Mammary epithelial cell (primary cell): ENCODE measurements at places on chromosomes 16 and 17.

DNA sequence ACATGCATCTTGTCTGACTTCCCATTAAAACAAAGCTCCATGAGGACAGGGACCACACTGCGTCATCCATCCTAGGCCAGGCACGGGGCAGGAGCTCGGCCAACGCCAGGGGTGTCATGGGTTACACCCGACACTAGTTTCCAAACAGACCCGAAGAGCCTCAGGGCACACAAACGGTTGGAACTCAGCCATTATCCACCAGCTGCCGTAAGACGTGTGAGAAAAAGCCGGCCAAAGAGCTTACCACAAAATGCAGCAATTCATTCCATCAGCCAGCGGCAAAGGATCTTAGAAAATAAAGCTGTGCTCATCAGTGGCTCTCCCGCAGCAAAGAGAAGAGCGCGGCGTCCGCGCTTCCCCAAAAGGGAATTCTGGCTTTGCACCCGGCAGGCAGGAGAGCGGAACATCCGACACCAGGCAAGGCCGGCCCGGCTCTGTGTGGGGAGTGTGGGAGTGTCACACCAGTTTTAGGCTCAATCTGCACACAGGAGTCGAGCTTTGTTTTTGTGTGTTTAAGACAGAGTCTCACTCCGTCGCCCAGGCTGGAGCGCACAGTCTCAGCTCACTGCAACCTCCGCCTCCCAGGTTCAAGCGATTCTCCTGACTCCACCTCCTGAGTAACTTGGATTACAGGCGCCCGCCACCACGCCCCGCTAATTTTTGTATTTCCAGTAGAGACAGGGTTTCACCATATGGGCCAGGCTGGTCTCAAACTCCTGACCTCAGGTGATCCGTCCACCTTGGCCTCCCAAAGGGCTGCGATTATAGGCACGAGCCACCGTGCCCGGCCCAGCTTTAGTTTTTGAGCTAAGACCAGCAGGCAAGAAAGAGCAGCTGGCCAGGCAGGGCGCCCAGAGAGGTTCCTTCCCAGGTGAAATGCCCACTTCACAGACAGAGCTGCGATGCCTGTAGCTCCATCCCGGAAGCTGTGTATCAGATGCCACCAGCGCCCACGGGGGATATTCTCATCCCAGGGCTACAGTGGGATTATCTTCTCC lies 1.5 kb downstream of the SLC38A8 start:
- DNase-seq: peak; percentile 47

DNA sequence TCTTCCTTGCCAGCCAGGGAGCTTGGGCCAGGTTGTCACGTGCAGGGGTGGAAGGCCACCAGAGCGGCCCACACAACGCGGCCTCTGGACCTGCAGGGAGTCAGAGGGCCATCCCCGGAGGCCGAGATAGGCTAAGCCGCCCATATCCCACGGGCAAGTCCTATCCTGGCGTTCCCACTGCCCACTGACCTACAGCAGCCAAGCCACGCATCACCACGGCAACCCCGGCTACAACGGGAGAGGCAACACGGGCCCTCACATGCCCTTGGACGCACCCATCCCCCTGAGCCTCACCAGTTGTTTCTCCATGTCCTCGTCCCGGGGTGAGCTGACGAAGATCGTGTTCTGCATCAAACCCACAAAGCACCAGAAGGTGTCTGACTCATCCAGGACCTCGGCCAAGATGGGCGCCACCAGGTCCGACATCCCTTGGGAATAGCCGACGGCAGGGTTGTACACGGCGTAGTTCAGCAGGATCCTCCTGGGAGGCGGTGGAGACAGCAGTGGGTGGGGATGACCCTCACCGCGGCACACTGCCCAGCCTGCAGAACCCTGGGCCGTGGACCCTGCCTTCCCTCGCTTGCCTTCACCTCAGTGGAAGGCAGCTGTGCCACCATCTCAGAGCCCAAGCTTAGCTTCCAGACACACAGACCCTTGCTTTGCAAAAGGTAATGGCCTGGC lies 88.2 kb downstream of the TBC1D16 start:
- peak; percentile 97 for DNase-seq

DNA sequence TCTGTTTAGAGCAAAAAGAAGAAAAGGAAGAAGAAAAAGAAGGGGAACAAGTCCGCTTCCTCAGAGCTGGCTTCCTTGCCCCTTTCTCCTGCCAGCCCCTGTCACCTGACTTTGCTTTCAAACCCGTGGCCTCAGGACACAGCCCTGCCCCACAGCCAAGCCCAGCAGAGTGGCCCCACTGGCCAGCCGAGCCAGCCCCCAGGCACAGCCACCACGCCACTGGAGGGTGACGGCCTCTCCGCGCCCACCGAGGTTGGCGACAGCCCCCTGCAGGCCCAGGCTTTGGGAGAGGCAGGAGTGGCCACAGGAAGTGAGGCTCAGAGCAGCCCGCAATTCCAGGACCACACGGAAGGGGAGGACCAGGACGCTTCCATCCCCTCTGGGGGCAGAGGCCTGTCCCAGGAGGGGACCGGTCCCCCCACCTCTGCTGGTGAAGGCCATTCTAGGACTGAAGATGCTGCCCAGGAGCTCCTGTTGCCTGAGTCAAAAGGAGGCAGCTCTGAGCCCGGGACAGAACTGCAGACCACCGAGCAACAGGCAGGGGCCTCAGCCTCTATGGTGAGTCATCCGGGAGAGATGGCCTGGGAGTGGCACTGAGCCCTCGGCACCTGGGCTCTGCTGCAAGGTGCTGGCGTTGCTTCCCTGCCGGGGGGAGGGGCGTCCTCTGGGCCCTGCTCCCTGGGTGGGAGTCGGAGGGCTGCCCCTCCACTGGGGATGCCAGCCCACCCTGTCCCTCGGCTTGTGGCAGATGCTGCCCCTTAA lies 27.3 kb downstream of the RNF213 start:
- no peak for DNase-seq

GRCh38 chr17:76542566-76542971 lies 2.7 kb downstream of the PRCD start:
- no peak for DNase-seq

DNA sequence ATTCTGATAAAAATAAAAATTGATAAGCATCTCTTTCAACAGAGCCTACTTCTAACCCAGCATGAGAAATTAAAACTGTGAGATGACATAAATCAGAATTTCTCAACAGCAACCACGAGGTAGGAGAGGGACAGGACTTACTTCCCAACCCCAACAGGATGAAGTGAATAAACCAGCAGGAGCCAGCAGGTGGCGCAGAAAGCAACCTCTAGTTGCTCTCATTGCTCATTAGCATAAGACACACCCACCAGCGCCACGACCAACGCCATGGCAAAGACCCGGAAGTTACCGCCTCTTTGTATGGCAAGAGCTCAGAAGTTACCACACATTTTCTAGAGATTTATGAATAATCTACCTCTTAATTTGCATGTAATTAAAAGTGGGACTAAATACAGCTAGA lies 189.4 kb upstream of the CDH8 start:
- DNase-seq: peak; percentile 80

- no peak for DNase-seq
These were observed 11.0 kb upstream of the NFATC3 start for GRCh38 chr16:68073902-68074760.

DNA sequence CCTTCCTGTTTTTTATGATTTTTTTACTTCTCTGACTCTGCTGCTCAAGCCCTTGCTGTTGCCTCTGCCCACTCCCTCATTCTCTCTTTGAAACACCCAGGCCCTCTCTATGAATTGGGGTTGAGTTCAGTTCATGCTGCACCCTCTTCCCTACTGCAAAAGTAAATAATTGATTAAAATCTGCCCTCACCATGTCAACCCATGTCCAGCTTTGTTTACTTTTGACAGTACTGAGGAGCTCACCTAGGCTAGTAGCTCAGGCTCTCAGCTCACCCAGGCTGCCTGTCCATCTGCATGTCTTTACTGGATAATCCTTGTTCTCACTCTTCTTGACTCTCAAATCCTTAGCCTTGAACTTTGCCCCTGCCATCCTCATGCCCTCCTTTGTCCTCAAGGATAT lies 95.2 kb downstream of the SPACA3 start:
- no peak for DNase-seq

- no peak for DNase-seq
These were observed 17.5 kb downstream of the ACSF2 start for GRCh38 chr17:50443505-50443974.

DNA sequence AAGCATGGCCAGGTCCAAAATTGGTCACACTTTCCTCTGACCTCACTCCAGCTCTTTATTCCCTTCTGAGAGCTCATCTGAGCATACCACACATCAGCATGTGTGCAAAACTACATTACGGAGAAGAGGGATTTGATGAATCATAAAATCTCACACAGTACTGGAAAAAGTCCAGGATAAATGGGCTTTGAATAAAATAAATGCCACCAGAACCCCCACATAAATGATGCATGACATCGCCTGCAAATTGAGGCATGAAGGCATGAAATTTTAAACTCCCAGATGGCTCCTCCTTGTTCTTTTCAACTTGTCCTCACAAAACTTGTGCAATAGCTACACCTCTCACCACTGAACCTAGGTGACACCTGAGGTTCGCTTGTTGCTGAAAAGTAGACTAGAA lies 439.5 kb downstream of the CA10 start:
- no peak for DNase-seq

GRCh38 chr17:45930420-45930951 lies 36.1 kb downstream of the MAPT start:
- no peak for DNase-seq

DNA sequence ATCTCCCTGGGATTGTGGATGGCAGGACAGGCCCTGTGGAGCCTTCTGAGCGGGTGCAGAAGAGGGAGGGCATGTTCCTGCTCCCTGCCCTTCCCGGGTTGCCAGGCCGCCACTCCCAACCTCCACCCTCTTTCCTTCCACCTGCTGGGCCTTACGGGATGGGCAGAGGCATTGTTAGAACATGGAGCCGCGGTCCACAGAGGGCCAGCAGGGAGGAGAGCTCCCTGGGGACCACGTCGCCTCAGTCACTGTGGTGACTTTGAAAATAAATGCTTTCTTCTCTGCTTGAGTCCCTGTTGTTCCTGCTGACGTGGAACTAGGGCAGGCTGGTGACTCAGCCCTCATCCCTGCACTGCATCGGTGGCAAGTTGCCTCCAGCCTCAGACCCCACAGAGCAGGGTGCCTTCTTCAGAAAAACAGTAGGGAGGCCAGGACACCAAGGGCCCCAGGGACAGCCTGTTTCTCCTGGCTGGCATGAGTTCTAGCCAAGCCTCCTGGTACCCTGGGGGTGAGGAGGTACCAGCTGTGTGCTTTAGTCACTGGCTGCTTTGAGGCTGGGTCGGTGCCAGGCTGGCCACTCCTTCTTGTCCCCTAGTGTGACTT lies 224.9 kb downstream of the SEC14L1 start:
- peak; percentile 65 for DNase-seq

DNA sequence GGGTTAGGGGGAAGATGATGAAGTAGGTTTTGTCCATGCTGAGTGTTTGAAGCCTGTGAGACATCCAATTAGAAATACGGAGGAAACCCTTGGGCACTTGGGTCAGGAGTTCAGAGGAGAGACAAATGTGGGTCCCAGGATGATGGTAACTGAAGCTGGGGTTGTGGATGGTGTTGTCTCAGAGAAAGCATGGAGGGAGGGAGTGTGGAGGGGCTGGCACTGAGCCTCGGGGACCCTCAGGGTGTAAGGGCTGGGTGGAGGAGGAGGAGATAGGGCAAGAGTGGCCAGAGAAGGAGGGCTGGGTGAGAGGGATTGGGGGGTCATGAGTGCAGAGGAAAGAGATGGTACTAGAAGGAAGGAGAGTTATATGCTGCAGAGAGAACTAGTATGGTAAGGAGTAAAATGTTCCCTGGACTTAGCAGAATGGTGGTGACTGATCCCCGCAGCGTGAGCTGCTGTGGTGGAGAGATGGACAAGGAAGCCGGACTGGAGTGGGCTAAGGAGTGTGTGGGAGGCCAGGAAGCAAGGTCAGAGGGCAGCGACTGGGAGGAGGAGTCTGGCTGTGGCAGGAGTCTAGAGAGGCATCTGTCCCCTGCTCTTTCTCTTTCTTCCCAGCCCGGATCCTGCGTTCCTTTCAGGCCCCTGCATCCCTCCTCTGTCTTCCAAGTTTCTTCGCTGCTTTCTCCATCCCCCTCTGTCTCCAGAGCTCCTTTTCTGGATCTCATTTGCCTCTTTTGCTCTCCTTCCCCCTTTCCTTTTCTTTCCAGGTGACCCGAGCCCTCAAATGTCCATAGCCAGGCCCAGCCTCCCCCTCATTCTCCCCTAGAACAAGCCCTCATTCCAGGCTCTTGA lies 3.9 kb upstream of the COL1A1 start:
- DNase-seq: no peak

DNA sequence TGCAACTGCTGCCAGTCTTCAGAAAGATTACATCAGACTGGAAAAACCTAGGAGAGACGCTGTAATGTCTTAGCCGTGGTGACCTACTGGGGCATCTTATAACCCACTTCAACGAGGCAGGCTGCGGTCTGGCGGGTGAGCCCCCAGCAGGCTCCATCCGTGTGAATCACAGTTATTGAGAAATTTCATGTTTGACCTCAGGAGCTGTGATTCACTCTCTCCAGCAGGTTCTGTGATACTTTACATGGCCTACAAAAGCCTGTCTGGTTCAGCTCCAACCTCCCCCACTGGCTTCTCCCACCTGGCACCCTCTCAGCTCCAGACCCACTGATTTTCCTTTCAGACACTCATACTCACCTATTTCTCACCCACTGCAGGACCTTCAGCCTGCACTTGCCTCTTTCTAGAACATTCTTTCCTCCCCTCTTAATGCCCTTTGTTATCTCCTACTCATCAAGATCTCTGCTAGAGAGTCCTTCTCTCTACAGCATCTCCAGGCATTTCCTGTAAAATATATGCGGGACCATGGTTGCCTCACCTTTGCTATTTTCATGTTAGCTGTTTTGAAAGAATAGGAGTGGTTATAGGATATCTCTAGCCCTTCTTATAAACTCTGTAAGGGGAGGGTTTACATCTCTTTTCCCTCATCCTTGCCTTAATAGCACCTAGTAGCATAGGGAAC lies 227.9 kb downstream of the MAF start:
- DNase-seq: peak; percentile 0
